CD8-positive, alpha-beta T cell (primary cell): ENCODE measurements at places on chromosomes 5 and 9.
A peak's percentile ranks its signal among the peaks of the same experiment; 100 is the strongest.

- DNase-seq: no peak
Observed at GRCh38 chr5:151137067-151137825, 20.3 kb downstream of the ANXA6 start.

- peak; percentile 77 for DNase-seq
Observed at GRCh38 chr9:130243015-130243881, 22.3 kb upstream of the HMCN2 start.

DNA sequence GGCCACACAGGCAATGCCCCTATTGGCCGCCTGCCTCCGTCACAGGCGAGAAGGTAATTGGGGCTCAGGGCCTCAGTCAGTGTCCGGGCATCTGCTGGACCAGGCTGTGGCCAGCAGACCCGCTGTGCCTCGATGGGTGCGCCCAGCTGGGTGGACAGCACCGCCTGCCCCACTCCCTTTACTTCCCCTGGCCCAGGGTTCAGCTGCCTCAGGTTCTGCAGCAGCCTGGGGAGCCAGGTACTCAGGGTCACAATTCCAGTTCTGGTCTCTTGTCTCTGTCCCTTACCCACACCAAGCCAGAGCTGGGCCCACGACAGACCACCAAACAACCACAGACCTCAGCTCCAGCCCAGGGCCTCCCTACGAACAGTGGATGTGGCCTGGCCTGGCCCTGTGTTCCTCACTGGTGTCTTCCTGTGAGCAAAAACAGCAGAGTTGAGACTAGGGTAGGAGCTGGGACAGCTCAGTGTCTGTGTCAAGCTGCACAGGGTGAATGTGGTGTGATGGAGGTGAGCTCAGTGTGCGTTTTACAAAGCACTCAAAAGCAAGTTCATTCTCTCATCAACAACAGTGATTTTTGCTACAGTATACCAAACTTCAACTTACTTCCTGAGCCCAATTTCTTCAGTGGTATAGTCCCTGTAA, 33.4 kb upstream of the SUSD3 start:
- DNase-seq: peak; percentile 66

GRCh38 chr5:135255461-135256178, 143.4 kb downstream of the MACROH2A1 start:
- no peak for DNase-seq

GRCh38 chr9:129770741-129771140, 17.9 kb upstream of the PTGES start:
- DNase-seq: no peak

DNA sequence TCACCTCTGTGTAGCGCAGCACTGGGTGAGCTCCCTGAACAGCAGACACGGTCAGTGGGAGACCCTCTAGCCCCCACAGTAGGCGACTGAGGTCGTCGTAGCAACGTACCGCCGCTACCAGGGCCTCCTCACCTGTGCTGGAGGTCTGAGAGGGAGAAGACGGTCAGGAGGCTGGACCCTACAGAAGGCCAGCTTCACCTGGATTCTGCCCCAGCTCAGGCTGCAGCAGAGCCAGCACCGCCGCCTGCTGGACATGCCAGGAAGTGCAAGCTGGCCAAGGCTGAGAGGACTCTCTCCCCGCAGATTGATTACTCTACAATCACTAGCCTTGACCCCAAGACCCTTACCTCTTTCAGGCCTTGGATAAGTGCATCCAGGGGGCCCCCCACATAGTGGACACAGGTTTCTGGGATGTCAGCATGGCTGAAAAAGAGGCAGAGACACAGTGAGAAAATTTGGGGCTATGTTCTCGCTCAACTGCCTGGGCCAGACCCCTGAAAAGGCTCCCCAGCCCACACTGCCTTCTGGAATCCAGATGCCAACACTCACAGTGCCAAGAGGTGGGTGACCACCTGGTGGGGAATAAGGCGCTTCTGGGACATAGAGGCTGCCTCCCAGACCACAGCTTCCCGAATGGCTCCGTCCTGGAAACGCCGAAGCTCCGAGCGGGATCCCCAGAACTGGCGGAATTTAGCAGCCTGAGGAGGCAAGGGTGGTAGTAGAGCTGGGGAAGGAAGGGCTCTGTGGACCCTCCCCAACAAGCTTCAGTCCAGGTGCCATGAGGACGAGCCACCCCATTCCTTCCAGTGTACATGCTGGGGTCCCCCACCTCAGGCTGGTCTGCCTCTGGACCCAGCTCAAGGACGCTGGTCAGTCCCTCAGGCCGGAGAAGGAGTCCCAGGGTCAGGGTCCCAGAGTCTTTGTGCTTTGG, 6.9 kb downstream of the NOL6 start:
- DNase-seq: peak; percentile 70

GRCh38 chr5:115766608-115767007, 49.9 kb downstream of the CDO1 start:
- DNase-seq: no peak

- DNase-seq: no peak
Observed at GRCh38 chr5:124087752-124088151, 575.8 kb downstream of the CSNK1G3 start.

GRCh38 chr5:172548981-172549687, 91.9 kb upstream of the NEURL1B start:
- DNase-seq: no peak

- no peak for DNase-seq
Observed at GRCh38 chr5:97508864-97509263, 325.8 kb upstream of the RIOK2 start.

DNA sequence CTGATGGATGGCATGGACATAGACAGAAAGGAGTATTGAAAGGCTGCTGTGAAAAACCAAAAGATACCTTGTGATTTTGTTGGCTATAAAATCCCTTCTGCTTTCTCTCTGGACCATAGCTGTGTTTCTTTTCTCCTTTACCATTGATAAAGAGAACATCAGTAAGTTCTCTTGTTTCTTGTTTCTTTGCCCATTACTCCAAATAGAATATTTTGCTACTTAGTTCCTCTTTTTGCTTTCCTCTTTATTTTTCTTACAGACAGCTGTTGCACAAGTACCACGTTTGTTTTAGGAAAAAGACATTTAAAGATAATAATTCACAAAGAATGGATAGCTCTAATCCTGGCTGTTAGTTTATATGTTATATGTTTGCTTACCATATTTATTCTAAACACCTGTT, 1129.2 kb downstream of the DTWD2 start:
- no peak for DNase-seq
